Tracheal epithelial cell (primary cell): ENCODE measurements at places on chromosomes 6 and 20. TPM values are rescaled to one million over a fixed set of nuclear protein-coding genes. Genes with fewer than 3 reads are reported as not detected.

The C20orf96 gene
- 0.48 and 0.85 TPM in 2 replicates for total RNA-seq

The ZSCAN26 gene
- total RNA-seq: 7.9 and 8.7 TPM in 2 replicates

The GSTA2 gene
- not detected in 2 replicates for total RNA-seq

The MAFB gene
- total RNA-seq: 1.4 and 1.5 TPM in 2 replicates

The EBF4 gene
- 1.1 and 1.2 TPM in 2 replicates for total RNA-seq

The ZNF292 gene
- 27.9 and 28.9 TPM in 2 replicates for total RNA-seq

The PRR18 gene
- under 0.01 TPM in 1 of 2 replicates, not detected in the other for total RNA-seq

The ROS1 gene
- total RNA-seq: under 0.01 and 0.24 TPM in 2 replicates

The ESR1 gene
- under 0.01 and 0.24 TPM in 2 replicates for total RNA-seq

The ADAM33 gene
- total RNA-seq: not detected in 2 replicates

The ASF1A gene
- total RNA-seq: 10.4 and 14.9 TPM in 2 replicates

The HSPA1B gene
- 268 TPM in 2 replicates for total RNA-seq
